K562 (cell line): ENCODE measurements at places on chromosomes 3 and 15. TPM values are rescaled to one million over a fixed set of nuclear protein-coding genes. Genes with fewer than 3 reads are reported as not detected.
A peak's percentile ranks its signal among the peaks of the same experiment; 100 is the strongest.

GRCh38 chr3:72102112-72102616 lies 317.2 kb upstream of the PROK2 start:
- H3K36me3 ChIP-seq = no peaks in the 10 kb centered on the region
- DNase-seq = no peak
- H3K27ac ChIP-seq = no peak overlapping the region
- H3K4me1 ChIP-seq = peaks cover 10% of the 10 kb centered on the region

GRCh38 chr3:186538779-186539178 lies 5.4 kb downstream of the CRYGS start:
- DNase-seq = no peak
- H3K4me1 ChIP-seq = no peaks in the 10 kb centered on the region
- no peaks in the 10 kb centered on the region for H3K27me3 ChIP-seq
- no peak overlapping the region for H3K4me3 ChIP-seq

- H3K27me3 ChIP-seq = peaks cover 40% of the 10 kb centered on the region
- no peak overlapping the region for H3K27ac ChIP-seq
- no peak for DNase-seq
- no peaks in the 10 kb centered on the region for H3K4me1 ChIP-seq
These were observed 96.0 kb upstream of the VGLL4 start for GRCh38 chr3:11739706-11740105.

The CHRNA3 gene
- total RNA-seq = not detected in 2 replicates

DNA sequence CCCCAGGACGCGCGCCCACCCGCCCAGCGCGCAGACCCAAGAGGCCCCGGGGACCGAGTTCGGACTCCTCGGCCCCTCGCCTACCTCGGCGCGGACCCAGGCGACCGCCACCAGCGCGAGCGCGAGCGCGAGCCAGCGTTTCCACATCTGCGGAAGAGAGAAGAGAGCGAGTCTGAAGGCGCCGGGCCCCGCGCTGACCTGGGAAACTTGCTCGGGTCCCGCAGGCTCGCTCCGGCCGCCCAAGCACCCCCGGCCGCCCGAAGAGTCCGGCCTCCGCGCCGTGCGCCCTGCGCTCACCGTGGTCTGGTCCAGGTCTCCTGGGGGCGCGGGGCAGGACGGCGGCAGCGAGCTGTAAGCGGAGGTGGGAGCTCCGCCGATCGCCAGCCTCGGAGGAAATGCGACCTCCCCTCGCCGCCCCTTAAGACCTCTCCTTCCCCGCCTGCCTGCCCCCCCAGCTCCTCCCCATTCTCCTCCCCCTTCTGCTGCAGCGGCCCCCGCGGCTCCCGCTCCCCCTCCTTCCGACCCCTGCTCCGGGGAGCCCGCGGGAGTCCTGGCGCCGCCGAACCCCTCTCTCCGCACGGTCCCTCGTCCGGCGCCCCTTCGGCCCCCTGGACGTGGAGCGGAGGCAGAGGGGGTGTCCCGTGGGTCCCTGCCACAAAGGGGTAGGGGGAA lies at the start of gene FSTL1:
Gene FSTL1 (minus strand): TSS at position 393 of the 672 bp plus-strand sequence. CDS start 246 bp downstream, at position 147.
- no peaks in the 10 kb centered on the region for H3K36me3 ChIP-seq
- H3K4me1 ChIP-seq = no peaks in the 10 kb centered on the region
- H3K4me3 ChIP-seq = no peak within 1 kb of the TSS
- H3K27me3 ChIP-seq = peaks cover 21% of the 10 kb centered on the region
- DNase-seq = no peak
- no peak within 1 kb of the TSS for H3K27ac ChIP-seq

DNA sequence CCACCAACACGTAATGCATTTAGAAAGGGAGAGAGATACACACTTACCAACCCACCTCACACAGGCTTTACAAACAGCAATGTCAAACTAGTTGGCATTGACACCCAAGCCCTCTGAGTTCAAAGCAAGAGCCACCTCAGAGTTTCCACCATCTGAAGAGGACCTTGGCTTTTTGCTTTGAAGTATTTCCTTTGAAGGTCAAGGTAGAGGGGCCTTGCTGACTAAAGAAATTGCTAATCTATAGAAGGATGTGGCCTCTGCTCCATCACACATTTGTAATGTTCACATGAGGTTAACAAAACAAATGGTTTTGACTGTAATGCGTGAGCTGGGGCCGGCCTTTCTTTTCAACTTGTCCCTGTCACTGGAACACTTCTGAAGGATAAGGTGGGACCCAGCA lies 117.7 kb downstream of the POLR2M start:
- H3K4me1 ChIP-seq = no peaks in the 10 kb centered on the region
- H3K27ac ChIP-seq = no peak overlapping the region
- H3K36me3 ChIP-seq = no peaks in the 10 kb centered on the region
- DNase-seq = no peak
- H3K4me3 ChIP-seq = no peak overlapping the region

DNA sequence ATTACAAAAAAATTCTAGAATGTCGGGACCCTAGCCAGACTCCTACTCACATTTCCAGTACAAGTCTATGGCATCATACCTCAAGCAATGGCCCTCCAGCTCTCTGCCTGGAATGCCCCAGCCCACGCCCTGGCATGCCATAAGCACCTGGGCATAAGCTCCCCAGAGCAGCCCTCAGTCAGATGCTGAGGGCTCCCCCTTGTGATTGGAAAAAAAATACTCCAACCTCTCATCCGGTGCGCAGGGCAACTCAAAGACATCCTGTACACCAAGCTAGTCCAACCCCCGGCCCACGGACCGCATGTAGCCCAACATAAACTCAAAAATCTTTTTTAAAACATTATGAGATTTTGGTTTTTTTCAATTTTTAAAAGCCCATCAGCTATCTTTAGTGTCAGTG lies 115.4 kb downstream of the NEK10 start:
- no peak overlapping the region for H3K4me3 ChIP-seq
- H3K36me3 ChIP-seq = no peaks in the 10 kb centered on the region
- no peak overlapping the region for H3K27ac ChIP-seq

The PPP1R14D gene
- not detected in 2 replicates for total RNA-seq

DNA sequence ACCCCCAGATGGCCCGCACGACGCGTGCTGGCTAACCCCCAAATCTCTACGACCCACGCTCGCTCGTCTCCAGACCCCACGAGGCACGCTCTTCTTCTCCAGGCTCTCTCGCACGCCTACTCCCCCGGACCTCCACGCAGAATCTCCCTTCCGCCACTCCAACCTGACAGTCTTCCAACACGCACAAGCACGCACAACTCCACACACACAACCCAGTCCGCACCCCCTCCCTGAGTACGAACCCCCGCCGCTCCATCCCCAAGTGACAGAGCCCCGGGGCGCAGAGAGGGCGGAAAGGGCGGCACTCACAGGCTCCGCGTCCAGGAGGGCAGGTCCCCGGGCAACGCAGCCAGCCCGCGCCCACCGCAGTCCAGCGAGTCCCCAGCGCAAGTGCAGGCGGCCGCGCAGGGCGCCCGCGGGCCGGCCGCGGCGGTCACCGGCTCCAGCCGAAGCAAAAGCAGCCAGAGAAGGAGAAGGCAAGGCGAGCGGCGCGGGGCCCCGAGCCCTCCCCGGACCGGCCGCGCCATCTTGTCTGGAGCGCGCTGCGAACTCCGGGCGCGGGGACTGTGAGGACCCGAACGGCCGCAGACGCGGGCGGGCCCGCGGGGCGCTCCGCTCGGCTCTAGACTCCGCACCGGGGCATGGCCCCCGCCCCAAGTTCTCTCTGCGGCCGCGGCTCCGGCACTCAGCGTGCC lies 794 bp downstream of the LRIG1 start:
- DNase-seq = no peak
- no peaks in the 10 kb centered on the region for H3K4me1 ChIP-seq
- H3K36me3 ChIP-seq = no peaks in the 10 kb centered on the region

- no peaks in the 10 kb centered on the region for H3K36me3 ChIP-seq
- H3K4me1 ChIP-seq = no peaks in the 10 kb centered on the region
- no peaks in the 10 kb centered on the region for H3K27me3 ChIP-seq
- no peak overlapping the region for H3K4me3 ChIP-seq
These were observed 164.7 kb downstream of the SQOR start for GRCh38 chr15:45799508-45799907.

The OR5H1 gene
- not detected in 2 replicates for total RNA-seq

DNA sequence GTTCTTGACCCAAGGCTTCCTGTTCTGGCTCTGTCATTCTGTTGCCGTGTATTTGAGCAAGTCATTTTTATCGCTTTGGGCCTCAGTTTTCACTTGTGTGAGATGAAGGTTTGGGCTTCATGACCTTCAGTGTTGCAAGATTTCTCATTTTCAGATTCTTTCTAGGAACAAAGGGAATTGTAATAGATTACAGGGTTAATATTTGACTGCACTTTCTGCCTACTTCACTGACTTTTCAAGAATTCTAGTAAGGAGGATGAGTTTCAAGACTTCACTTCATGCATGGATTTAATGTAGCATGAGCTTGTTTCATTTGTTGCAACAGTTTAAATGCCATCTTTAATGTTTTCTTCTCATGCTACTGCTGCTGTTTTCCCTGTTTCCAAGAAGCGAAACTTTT lies 226.5 kb downstream of the NLGN1 start:
- H3K36me3 ChIP-seq = no peaks in the 10 kb centered on the region
- H3K4me1 ChIP-seq = no peaks in the 10 kb centered on the region
- H3K27me3 ChIP-seq = no peaks in the 10 kb centered on the region
- H3K27ac ChIP-seq = no peak overlapping the region
- no peak for DNase-seq

DNA sequence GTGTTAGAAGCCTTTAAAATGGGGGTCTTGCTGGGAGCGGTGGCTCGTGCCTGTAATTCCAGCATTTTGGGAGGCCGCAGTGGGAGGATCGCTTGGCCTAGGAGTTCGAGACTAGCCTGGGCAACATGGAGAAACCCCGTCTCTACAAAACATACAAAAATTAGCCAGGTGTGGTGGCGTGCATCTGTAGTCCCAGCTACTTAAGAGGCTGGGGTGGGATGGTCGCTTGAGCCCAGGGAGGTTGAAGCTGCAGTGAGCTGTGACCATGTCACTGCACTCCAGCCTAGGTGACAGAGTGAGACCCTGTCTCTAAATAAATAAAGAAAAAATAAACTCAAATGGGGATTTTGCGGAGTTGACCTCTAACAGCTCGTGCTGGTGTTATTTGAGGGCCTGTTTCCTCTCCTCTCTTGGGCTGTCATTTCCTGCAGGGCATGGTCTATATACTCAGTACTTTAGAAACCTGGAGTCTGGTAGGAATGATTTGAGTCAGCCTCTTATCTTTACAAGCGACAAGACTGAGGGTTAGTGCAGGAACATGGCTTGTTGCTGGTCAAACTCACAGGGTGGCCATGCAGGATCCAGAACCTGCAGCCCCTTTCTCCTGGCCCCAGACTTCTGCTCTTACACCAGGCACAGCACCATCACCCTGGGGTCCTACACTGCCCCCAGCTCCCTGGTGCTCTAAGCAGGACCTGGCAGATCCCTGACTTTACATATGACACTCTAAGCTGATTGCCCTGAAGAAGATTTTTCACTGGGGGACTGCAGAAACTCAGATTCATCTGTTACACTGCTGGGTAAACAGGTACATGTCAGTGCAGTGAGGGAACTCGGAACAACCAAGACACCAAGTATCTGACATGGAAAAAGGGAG lies 15.1 kb downstream of the EHD4 start:
- no peak overlapping the region for H3K27ac ChIP-seq
- H3K4me3 ChIP-seq = no peak overlapping the region
- no peaks in the 10 kb centered on the region; the same call in 1 of the 2 replicates for H3K4me1 ChIP-seq
- no peak for DNase-seq

- peaks cover 16% of the 10 kb centered on the region for H3K4me1 ChIP-seq
- H3K27ac ChIP-seq = no peak overlapping the region
- no peaks in the 10 kb centered on the region for H3K36me3 ChIP-seq
- DNase-seq = peak; percentile 76
- H3K4me3 ChIP-seq = no peak overlapping the region
- H3K27me3 ChIP-seq = no peaks in the 10 kb centered on the region
These were observed 1.3 kb downstream of the SLC7A14 start for GRCh38 chr3:170584585-170585007.

The CSNK1G1 gene
- total RNA-seq = 10.2 and 10.4 TPM in 2 replicates

- no peaks in the 10 kb centered on the region for H3K27me3 ChIP-seq
- no peaks in the 10 kb centered on the region for H3K36me3 ChIP-seq
- peak; percentile 79 for DNase-seq
- H3K27ac ChIP-seq = peak overlapping the region; percentile 60
These were observed 88.5 kb upstream of the NANOGP8 start for GRCh38 chr15:35173444-35174118.

GRCh38 chr3:156643729-156644389 lies 30.5 kb upstream of the TIPARP start:
- H3K27me3 ChIP-seq = no peaks in the 10 kb centered on the region
- H3K27ac ChIP-seq = peak overlapping the region; percentile 64; the same call in 2 of the 3 replicates
- DNase-seq = peak; percentile 65

The MYO9A gene
- 9.4 and 10.6 TPM in 2 replicates for total RNA-seq

- no peaks in the 10 kb centered on the region for H3K36me3 ChIP-seq
- H3K27ac ChIP-seq = peak overlapping the region; percentile 95
- peaks cover 26% of the 10 kb centered on the region for H3K4me1 ChIP-seq
- H3K27me3 ChIP-seq = no peaks in the 10 kb centered on the region
These were observed 1.5 kb downstream of the MGA start for GRCh38 chr15:41661518-41662225.

GRCh38 chr3:63295806-63296205 lies 17.7 kb downstream of the SYNPR start:
- no peaks in the 10 kb centered on the region for H3K36me3 ChIP-seq
- no peaks in the 10 kb centered on the region for H3K4me1 ChIP-seq
- H3K4me3 ChIP-seq = no peak overlapping the region
- H3K27me3 ChIP-seq = no peaks in the 10 kb centered on the region
- no peak for DNase-seq
- H3K27ac ChIP-seq = no peak overlapping the region

- no peak overlapping the region for H3K27ac ChIP-seq
- no peaks in the 10 kb centered on the region for H3K4me1 ChIP-seq
- H3K4me3 ChIP-seq = no peak overlapping the region
- H3K27me3 ChIP-seq = no peaks in the 10 kb centered on the region
- no peaks in the 10 kb centered on the region for H3K36me3 ChIP-seq
- no peak for DNase-seq
These were observed 486.0 kb upstream of the CFAP20DC start for GRCh38 chr3:59535791-59536221.

The SPSB4 gene
- 0.07 TPM in 1 of 2 replicates, not detected in the other for total RNA-seq

- H3K4me1 ChIP-seq = no peaks in the 10 kb centered on the region
- no peak overlapping the region for H3K4me3 ChIP-seq
- H3K27ac ChIP-seq = no peak overlapping the region
- no peaks in the 10 kb centered on the region for H3K36me3 ChIP-seq
These were observed 19.1 kb upstream of the FSIP1 start for GRCh38 chr15:39801641-39802309.
